GM20000 (cell line): ENCODE measurements at places on chromosomes 5 and 9.

DNA sequence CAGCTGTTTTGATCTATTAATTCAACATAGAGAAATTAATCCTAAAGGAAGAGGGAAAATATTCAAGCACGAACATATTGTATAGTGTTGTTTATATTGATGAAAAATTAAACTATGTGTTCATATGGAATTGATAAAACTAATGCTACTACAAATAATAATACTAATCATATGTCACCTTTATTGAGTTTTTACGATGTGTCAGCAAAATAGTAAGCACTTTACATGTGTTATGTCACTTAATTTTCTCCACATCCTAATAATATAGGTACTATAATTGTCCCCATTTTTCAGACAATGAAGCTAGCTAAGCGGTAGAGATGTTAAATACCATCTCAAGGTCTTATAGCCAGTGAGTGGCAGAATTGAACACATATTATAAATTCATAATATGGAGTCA is 2008.5 kb upstream of the WWC1 start:
- DNase-seq: no peak

DNA sequence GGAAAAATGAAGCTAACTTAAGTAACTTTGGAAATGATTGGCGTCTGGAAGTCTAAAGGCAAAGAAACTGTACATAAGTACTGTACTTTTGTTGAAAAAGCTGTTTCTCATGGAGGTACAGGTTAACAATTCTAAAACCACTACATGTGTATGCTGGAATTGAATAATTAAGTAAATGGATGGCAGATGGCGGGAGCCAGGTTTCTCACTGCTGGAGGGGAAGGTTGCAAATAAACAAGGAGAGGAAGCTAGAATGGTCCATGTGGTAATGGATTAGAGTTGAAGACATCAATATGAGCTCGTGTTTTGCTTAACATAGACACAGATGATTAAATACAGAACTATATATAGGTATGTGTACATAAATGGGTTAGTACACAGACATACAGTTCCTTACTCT is 43.2 kb upstream of the ASTN2 start:
- DNase-seq: no peak

DNA sequence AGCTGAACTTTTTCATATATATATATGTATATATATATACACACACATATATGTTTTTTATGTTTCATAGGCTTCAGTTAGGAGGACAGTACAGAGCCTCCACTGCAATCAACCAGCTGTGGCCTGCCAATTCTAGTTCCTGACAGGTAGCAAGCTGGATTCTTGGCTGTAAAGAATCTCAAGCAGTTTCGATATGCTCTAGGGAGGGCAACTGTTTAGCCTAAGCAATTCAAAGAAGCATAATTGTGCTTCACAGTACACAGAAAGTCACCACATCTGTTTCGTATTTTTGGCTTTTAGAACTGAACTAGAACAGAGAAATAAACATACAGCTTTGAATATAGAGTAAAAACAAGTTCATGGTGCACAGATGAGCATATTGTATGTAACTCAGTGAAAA is 152.4 kb upstream of the ARRDC3 start:
- DNase-seq: no peak

DNA sequence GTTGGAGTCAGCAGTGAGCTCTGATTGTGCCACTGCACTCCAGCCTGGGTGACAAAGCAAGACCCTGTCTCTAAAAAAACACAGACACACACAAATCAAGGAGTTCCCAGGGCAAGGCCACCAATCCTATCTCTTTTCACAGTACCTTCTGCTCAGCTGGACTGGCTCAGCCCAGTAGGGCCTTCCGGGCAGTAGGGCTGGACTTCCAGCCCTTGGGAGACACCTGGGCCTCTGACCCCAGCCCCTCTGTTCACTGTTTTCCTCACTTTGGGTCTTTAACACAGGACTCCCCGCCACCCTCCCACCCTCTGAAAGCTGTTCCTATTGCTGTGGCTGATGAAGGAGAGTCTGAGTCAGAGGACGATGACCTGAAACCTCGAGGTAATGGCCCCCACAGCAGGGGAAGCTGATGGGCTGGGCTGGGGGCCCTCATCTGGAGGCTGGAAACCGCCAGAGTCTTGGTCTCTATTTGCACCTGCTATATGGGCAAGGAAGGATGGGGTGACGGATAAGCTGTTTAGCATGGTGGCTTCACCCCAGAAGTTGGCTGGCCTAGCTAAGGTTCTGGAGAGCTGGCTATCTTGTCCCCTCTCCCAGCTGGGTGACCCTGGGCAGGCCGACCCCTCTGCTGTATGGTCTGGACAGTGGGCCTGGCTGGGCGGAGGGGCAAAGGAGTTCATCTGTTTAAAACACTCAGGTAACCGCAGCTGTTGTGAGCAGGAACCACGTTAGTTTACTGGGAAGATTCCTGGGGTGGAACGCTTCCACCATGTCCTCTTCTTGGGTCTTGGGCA is 25.6 kb downstream of the USP20 start:
- no peak for DNase-seq

DNA sequence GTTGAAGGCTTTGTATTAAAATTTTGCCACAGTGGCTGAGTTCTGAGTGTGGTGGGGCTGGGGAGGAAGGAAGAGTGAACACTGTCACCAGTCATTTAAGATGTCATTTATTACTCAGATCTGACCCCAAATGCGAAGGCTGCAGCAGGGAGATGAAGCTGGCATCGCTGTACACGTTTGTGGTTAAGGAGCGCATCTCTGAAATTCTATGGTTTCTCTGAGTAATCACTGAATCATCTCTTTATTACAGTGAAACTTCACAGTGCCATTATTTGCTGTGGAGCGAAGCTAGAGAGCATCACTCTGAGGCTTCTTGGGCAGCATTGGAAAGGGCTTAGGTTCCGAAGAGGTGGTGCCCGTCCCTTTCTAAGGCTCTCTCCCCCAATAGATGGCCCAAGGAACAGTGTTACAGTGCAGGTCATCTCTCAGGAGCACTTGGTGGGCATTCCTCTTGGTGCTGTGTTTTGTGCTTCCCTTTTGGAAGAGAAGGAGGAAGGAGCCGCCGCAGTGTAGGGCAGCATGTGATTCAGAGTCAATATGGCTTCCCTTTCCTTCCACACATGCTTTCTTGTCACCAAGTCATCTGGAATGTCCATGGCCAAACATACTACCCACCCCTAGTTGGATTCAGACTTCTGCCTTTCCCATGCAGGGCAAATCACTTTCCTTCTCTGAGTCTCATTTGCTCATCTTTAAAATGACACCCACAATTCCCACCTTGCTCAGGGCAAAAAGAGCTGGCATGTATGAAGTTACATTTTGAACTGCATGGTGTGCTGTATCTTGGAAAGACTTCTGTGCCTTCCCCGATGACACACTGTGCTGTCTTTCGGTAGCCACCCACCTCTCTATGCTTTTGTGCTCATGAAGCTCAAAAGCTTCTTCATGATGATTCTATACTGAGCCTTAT is 9.3 kb upstream of the TEX48 start:
- DNase-seq: no peak
